ENCODE measurements at places on chromosomes 11 and 22.

DNA sequence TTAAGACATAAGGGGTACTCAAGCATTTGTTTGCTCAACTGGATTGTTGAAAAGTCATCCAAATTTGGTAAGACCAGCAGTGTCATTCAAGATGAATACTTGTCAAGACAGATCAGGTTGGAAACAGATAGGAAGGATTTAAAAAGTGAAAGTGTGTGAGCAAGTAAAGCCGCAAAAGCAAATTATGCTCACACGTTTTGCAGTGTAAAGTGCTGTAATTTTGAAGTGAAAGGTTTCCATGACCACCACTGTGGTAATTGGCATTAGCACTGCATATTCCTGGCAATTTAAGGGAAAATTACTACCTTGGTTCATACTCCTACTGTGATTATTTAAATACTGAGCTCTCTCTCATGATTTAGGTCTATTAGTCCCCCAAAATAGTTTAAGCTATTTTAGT lies 704.1 kb upstream of the CCDC179 start:
- DNase-seq: no peak

DNA sequence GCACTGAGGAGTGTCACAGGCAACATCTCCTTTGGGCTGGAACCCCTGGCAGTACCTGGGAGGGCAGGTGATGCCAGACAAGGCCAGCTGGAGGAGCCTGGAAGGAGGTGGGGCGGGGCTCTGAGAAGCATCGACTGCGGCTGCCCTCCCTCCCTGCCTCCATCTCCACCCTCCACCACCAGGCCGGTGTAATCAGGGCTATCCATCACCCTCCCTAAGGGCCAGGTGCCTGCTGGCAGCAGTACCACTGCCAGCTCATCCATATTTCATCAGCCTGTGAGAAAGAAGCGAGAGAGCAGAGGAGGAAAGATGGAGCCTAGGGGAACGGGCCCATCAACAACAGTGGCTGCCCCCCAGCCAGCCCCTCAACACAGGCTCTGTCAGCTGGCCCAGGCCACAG lies 51.4 kb upstream of the RASD2 start:
- no peak for DNase-seq

- no peak for DNase-seq
Measured at GRCh38 chr11:74755395-74755995, 6.8 kb downstream of the RNF169 start.

GRCh38 chr11:1844221-1845094 lies 5.7 kb downstream of the TNNI2 start:
- no peak for DNase-seq

DNA sequence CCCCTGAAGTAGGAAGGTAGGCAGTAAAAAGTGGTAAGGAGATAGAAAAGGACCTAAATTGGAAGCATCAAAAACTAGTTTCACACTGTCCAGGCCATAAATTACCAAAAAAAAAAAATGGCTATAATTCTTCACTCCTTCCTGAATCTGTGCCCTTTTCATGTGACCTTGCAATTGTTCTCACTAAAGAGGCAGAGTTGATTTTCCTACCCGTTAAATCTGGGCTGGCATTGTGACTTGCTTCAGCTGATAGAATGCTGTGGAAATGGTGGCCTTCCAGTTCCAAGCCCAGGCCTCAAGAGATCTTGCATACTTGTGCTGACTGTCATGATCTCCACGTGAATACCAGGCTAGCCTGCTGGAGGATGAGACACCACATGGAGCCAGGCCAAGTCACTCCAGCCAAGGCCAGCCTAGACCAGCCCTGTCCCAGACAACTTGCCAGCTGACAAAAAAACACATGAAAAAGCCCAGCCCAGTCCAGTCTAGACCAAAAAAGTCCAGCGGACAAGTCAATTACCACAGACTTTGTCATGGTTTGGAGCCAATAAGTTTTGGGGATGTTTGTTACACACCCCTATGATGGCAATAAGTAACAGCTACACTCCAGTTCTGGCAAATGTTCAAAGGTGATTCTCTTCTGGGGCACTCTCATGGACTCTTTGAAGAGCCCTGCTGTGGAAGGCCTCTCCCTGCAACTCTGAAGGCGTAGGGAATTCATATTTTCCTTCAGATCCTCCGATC lies 51.4 kb upstream of the NUP50 start:
- no peak for DNase-seq

- no peak for DNase-seq
Measured at GRCh38 chr11:94722735-94723134, 45.4 kb upstream of the AMOTL1 start.

GRCh38 chr11:115941481-115941993 lies 437.3 kb upstream of the CADM1 start:
- DNase-seq: peak; percentile 78

DNA sequence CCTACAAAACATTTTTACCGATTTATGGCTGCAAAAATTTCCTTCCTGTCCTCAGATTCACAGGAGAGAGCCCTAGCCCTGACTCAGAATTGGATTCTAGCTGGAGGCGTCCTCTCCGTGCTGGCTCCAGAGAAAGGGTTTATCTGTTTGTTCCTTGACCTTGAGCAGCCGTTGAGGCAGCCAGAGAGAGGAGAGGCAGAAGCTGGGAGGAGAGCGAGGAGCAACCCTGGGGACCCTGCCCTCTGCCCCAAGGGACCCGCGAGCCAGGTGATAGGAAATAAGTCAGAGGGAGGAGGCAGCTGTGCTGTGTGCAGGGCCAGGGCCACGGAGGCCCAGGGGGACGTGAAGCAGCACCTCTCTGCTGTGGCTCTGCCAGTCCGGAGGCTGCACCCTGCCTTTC lies 75.6 kb downstream of the IGLL1 start:
- no peak for DNase-seq

DNA sequence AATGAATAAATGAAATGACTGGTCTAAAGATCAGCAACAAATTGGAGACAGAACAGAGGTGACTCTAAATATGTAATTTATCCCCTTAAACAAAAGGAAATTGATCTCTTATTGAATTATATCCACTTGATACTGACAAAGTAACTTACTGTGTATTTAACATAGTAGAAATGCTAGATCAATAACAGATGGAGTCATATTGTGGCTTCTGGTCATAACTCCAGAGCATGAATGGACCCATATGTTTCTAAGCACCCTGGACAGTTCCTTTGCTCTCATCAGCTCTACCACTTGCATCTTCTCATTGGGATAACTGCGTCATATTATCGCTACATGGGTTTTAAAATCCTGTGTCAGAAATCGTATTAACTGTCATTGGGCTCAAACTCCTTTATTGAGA lies 222.3 kb downstream of the ETS1 start:
- DNase-seq: peak; percentile 37

DNA sequence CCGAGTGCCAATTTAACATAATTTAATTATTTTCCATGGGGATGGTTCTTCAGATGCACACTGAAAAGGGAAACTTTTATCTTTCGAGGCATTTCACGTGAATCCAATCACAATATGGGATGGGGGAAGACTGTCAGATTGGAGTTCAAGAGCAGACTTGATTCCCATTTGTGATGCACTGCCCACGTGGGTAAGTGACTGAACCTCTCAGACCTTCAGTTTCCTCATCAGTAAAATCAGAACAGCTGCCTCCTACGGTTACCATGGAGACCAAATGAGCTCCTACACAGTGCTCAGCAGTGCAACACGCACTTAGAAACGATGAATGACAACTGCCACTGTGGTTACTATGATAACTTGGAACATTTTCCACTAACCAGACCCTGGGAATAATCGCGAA lies 21.7 kb downstream of the KIAA0930 start:
- no peak for DNase-seq

GRCh38 chr22:46149512-46150033 lies 753 bp upstream of the PPARA start:
- peak; percentile 33 for DNase-seq

GRCh38 chr11:43577566-43578264 lies 102.8 kb upstream of the HSD17B12 start:
- no peak for DNase-seq

DNA sequence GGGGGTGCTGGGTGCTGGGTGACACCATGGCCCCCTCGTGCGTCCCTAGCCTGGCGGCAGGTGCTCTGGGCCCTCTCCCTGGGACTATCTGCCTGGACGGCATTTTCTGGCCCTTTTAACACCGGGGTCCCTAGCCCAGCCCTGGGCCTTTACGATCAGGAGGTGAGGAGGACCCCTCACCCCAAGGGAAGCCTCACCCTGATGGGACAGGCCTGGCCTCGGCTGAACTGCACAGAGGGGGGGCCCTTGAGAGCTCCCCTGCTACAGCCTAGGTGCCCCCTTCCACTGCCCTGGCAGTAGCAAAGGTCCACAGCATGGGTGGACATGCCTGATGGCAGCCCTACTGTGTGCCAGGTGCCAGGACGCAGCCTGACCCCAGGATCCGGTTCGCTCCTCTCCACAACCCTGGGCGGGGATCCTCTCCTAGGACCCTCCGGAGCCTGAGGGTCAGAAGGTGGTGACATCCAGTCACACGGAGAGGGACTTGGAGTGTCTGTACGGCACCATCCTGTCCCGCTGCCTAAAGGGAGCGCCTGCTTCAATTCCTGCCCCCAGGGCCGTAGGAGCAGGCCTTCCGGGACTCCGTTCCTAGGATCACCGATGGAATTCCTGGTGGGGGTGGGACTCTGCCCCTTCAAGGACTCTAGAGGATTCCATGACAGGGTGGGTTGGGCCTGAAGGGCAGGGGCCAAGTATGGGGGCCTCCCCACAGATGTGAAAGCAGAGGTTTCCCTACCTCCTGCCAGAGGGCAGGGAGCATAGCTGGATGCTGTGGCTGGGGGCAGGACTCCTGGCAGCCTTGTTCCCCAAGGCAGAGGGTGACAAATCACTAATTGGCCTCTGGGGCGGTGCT lies 33.0 kb upstream of the TH start:
- no peak for DNase-seq

- DNase-seq: no peak
Measured at GRCh38 chr11:2473361-2474058, 28.7 kb downstream of the KCNQ1 start.

GRCh38 chr22:24315367-24315966 lies 44.8 kb downstream of the SPECC1L start:
- no peak for DNase-seq

GRCh38 chr11:43952020-43952400 lies 9.6 kb downstream of the C11orf96 start:
- no peak for DNase-seq

DNA sequence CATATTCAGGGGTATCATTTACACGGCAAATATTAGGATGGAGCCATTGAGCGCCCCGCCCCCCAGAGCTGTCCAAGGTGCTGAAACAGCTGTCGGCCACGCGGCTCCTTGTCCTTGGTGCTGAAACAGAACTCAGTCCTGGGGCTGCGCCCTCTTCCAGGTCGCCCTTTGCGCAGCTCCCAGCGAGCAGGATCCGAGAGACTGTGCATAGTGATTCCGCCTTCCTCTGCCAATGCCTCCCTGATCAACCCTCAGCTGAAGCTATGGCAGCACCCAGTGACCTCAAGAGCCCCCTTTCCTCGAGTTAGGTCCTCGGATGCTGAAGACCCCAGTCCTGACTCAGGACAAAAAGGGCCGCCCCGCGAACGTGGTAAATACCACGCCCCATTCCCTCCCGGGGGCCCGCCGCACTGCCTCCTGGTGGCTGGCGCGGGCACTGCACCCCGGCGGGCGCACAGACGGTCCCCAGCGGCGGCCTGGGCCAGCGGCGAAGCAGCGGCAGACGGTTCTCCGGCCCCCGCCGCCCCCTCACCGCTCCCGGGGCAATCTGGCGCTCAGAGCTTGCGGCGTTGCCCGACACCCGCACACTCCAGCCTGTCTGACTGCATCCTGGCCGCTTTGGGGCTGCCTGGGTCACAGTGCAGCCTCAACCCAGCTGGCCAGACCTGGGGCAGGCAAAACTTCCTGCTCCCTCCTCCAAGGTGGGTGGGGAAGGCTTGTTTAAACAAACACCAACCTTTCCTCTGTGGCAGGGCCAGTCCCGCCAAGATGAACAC lies 13.4 kb downstream of the SYT7 start:
- DNase-seq: peak; percentile 80

DNA sequence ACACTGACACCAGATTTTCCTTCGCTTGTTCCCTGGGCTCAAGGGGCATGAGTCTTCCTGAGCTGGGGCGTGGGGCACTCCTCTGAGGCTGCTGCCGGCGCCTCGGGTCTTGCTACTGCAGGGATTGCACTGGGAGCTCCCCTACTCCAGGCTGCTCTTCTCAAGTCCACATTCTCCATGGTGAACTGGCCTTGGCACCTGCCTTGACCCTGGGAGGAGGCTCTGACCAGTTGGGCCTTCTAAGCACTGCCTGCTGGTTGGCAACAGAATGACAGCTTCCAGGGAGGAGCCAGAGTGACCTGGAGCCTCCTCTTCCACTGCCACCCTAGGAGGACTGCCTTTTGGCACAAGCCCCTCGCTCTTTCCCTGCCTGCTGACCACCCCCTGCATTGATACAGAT lies 9.5 kb downstream of the FREY1 start:
- no peak for DNase-seq

DNA sequence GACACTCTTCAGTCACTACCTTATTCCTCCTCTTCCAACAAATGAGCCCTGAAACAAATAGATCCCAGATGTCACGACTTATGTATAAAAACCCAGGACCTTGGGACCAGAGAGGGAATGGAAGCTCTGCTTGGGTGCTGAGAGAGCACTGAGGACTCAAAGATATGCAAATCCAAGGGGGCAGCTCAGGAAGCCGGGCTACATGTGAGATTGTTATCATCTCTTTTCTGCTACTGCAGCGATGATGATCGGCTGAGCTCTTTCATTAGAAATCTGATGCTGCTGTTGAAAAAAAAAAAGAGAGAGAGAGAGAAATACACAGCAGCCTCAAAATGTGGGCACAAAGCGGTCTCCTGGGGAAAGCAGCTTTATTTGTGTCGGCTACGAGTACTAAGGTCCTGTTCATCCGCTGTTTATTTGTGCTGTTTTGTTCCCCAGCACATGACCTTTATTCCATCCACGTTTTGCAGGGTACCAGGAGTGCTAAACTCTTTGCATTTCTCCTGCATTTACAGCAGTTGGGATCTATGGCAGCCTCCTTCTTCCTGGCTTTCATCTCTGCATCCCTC lies 120.2 kb downstream of the TRIM29 start:
- DNase-seq: no peak

GRCh38 chr11:117735350-117735977 lies 61.6 kb downstream of the DSCAML1 start:
- DNase-seq: no peak

DNA sequence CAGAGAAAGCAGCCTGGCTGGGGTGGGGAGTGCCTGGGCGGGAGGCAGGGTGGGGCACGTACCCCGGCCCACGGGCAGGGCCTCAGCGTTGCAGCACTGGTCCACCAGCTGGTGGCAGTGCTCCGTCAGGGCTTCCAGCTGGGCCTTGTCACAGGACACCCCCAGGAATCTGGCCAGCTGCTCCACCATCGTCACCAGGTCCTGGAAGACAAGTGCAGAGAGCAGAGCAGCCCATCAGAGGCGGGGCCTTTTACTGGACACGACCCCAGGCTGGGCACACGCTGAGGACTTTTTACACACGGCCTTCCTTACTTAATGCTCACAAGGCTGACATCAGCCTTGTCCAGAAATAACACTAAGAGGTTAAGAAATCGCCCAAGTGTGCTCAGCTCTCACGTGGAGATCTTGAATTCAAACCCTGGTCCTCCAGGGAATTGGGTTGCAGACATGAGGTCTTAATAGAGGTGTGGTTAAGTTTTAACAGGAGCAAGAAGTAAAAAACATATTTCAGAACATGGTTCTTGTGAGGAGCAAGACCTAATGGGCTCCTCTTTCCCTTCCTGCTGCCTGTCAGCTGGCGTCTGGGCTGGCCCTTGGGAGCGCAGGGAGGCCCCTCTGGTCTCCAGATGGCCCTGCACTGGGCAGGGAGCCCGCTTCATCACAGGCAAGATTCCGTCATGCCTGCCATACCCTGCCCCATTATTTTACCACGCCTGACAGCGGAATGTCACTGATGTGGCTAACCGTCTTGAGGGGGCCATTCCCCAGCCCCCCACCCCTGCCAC lies 17.1 kb upstream of the EFCAB6 start:
- no peak for DNase-seq

- no peak for DNase-seq
Measured at GRCh38 chr11:62152245-62153086, 28.7 kb downstream of the INCENP start.

All from ACHN (cell line).